Naive thymus-derived CD8-positive, alpha-beta T cell (primary cell): ENCODE measurements at places on chromosomes 2 and 18.

- H3K36me3 ChIP-seq, result no peaks in the 10 kb centered on the region
- no peak overlapping the region for H3K4me3 ChIP-seq
- H3K27ac ChIP-seq, result no peak overlapping the region
- DNase-seq, result no peak
Observed at GRCh38 chr2:236237468-236238190, 26.6 kb downstream of the ASB18 start.

DNA sequence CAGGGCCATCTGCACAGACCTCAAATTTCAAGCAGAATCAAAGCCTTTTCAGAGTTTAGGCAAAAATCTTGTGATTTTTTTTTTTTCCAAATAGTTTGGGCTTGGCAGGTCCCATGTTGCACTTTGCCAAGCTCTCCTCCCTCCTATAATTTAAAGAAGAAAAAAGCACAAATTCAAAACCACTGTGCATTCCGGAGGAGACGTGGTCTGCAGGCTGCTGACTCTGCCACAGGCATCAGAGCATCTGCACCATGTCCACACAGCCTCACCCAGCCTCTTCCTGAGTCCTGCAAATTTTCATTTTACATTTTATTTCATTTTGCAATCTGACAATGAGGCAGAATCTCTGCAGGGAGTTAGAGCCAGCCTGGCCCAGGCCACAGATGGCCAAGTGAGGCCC, 15.7 kb upstream of the GPC1 start:
- H3K4me3 ChIP-seq, result no peak overlapping the region
- no peaks in the 10 kb centered on the region for H3K27me3 ChIP-seq
- H3K4me1 ChIP-seq, result no peaks in the 10 kb centered on the region
- DNase-seq, result no peak

GRCh38 chr18:46628206-46628605, 28.8 kb downstream of the LOXHD1 start:
- DNase-seq, result no peak
- no peak overlapping the region for H3K27ac ChIP-seq
- no peaks in the 10 kb centered on the region for H3K36me3 ChIP-seq
- peaks cover 27% of the 10 kb centered on the region for H3K4me1 ChIP-seq

GRCh38 chr2:233090879-233091278, 30.7 kb downstream of the INPP5D start:
- H3K36me3 ChIP-seq, result peaks cover 66% of the 10 kb centered on the region
- H3K27ac ChIP-seq, result peak overlapping the region; percentile 54
- DNase-seq, result no peak
- H3K27me3 ChIP-seq, result no peaks in the 10 kb centered on the region
- H3K4me3 ChIP-seq, result no peak overlapping the region
- H3K4me1 ChIP-seq, result peaks cover 73% of the 10 kb centered on the region

DNA sequence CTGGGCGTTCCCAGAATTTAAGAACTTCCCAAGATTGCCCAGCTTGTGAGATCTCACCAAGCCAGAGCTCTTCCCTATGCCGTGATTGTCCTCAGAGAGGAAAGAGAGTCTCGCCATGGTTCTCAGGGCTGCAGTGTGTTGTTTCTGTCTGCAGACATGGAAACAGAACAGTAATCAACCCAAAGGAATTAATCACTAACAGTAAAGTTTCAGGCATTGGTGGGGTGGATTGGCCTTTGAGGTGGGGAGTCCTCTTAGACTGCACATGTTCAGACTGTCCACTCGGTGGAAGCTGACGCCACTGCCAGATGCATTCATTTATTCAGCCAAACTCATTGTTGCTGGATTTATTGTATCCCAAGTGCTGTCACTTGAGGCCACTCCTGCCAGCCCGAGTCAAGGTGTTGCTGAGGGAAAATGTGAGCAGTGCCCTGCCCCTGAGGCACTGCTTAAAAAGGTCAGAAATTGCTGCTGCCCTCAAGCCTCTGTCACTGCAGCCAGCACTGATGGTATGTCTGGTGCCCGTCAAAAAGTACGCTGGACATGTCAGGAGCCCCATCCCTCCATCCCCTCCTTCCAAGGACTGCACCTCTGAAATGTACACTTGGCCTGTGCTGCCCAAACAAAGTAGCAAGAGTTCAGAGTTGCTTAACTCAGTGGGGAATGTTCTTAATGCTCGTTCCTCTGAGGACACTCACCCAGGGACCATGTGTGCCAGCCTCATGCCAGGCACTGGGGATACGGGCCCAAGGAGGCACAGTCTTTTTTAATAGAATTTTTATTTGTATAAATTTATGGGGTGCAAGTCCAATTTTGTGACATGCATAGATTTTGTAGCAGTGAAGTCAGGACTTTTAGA, 201.0 kb downstream of the GLI2 start:
- H3K27me3 ChIP-seq, result no peaks in the 10 kb centered on the region
- no peak for DNase-seq
- no peaks in the 10 kb centered on the region for H3K4me1 ChIP-seq
- no peaks in the 10 kb centered on the region for H3K36me3 ChIP-seq
- no peak overlapping the region for H3K4me3 ChIP-seq
- H3K27ac ChIP-seq, result no peak overlapping the region

- DNase-seq, result no peak
- H3K4me3 ChIP-seq, result no peak overlapping the region
Observed at GRCh38 chr2:61949714-61950560, 44.5 kb downstream of the COMMD1 start.

DNA sequence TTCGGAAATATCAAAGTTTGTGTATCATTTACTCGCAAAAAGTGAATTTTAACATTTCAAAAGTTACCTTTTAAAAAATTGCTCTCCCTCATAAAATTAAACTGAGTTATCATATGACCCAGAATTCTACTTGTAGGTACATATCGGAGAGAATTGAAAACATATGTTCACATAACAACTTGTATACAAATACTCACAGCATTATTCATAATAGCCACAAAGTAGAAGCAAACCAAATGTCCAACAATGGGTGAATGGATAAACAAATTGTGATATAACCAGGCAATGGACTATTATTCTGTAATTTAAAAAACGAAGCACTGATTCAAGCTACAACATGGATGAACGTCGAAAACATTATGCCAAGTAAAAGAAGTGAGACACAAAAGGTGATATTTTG, 412.0 kb upstream of the TCF4 start:
- no peak for DNase-seq
- no peaks in the 10 kb centered on the region for H3K36me3 ChIP-seq
- H3K4me3 ChIP-seq, result no peak overlapping the region
- no peaks in the 10 kb centered on the region for H3K4me1 ChIP-seq
- H3K27ac ChIP-seq, result no peak overlapping the region
- H3K27me3 ChIP-seq, result no peaks in the 10 kb centered on the region

- no peak for DNase-seq
- peaks cover 13% of the 10 kb centered on the region for H3K36me3 ChIP-seq
- H3K4me3 ChIP-seq, result no peak overlapping the region
- H3K4me1 ChIP-seq, result peaks cover 7% of the 10 kb centered on the region
- no peak overlapping the region for H3K27ac ChIP-seq
Observed at GRCh38 chr2:246489-247144, 17.2 kb downstream of the SH3YL1 start.

- H3K36me3 ChIP-seq, result no peaks in the 10 kb centered on the region
- peak within 1 kb of the TSS; percentile 92 for H3K27ac ChIP-seq
- peak within 1 kb of the TSS; percentile 94 for H3K4me3 ChIP-seq
- no peaks in the 10 kb centered on the region for H3K27me3 ChIP-seq
- peak; percentile 41 for DNase-seq
Observed at GRCh38 chr2:37671009-37671815, at the start of gene CDC42EP3. Gene CDC42EP3 (minus strand): TSS chr2:37671642. CDS start chr2:37646587, 25,055 bp downstream.

- H3K36me3 ChIP-seq, result no peaks in the 10 kb centered on the region
- no peak overlapping the region for H3K27ac ChIP-seq
- H3K4me3 ChIP-seq, result no peak overlapping the region
Observed at GRCh38 chr2:215409331-215410127, 26.3 kb downstream of the FN1 start.

GRCh38 chr2:171568089-171568488, 45.8 kb downstream of the CYBRD1 start:
- no peaks in the 10 kb centered on the region for H3K36me3 ChIP-seq
- H3K4me3 ChIP-seq, result no peak overlapping the region
- H3K27me3 ChIP-seq, result peaks cover 4% of the 10 kb centered on the region
- no peaks in the 10 kb centered on the region for H3K4me1 ChIP-seq
- no peak for DNase-seq

- H3K4me1 ChIP-seq, result peaks cover 23% of the 10 kb centered on the region
- H3K27ac ChIP-seq, result no peak overlapping the region
- no peak for DNase-seq
- no peak overlapping the region for H3K4me3 ChIP-seq
- peaks cover 9% of the 10 kb centered on the region for H3K36me3 ChIP-seq
- H3K27me3 ChIP-seq, result no peaks in the 10 kb centered on the region
Observed at GRCh38 chr18:13387855-13388548, 169.4 kb downstream of the LDLRAD4 start.

GRCh38 chr2:146135245-146135644, 1615.3 kb upstream of the ZEB2 start:
- H3K27me3 ChIP-seq, result no peaks in the 10 kb centered on the region
- H3K4me3 ChIP-seq, result no peak overlapping the region
- H3K36me3 ChIP-seq, result no peaks in the 10 kb centered on the region
- no peak for DNase-seq
- H3K4me1 ChIP-seq, result no peaks in the 10 kb centered on the region

- DNase-seq, result no peak
- no peak overlapping the region for H3K27ac ChIP-seq
- peaks cover 5% of the 10 kb centered on the region for H3K4me1 ChIP-seq
- H3K27me3 ChIP-seq, result no peaks in the 10 kb centered on the region
- H3K36me3 ChIP-seq, result no peaks in the 10 kb centered on the region
Observed at GRCh38 chr18:12540751-12541150, 117.2 kb downstream of the SPIRE1 start.

DNA sequence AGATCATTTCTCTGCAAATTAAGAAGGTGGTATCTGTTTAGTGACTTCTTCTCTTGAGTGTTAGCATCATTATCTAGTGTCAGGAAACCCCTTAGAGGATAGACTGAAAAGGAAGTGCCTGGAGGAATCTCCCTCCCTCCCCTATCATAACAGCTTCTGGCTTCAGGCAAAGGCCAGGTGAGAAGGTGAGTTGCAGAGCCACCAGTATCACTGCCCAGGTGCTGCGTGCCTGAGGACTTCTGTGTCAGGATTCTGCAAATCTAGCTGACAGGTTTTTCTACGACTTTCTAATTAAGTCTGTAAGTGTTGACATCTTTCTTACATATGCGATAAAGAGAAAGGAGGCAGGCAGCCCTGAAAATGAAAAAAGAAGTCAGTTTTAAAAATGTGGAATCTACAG, 111.9 kb downstream of the CCDC85A start:
- H3K4me1 ChIP-seq, result no peaks in the 10 kb centered on the region
- H3K27me3 ChIP-seq, result no peaks in the 10 kb centered on the region
- no peak overlapping the region for H3K4me3 ChIP-seq

- no peak overlapping the region for H3K4me3 ChIP-seq
- no peaks in the 10 kb centered on the region for H3K36me3 ChIP-seq
- H3K27ac ChIP-seq, result no peak overlapping the region
Observed at GRCh38 chr2:97355887-97356286, 233.8 kb downstream of the ANKRD36B start.

DNA sequence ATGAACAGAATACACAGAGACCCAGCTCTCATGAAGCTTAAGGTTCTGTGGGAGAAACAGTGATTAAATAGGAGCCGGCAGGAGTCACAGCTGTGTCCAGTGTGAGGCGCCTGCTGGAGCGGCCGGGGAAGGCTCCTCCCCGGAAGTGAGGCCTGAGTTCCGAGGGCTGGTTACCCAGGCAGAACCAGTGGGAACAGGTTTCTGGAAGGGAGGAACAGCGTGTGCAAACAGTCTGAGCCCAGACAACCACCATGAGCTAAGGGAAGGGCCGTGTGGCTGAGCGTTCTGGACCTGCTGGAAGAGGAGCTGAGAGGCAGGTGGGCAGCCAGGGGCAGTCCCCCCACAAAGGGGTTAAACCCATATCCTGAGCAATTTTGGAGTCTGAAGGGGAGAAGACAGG, 26.0 kb upstream of the NPAS2 start:
- H3K4me1 ChIP-seq, result no peaks in the 10 kb centered on the region
- H3K4me3 ChIP-seq, result no peak overlapping the region
- no peaks in the 10 kb centered on the region for H3K36me3 ChIP-seq

DNA sequence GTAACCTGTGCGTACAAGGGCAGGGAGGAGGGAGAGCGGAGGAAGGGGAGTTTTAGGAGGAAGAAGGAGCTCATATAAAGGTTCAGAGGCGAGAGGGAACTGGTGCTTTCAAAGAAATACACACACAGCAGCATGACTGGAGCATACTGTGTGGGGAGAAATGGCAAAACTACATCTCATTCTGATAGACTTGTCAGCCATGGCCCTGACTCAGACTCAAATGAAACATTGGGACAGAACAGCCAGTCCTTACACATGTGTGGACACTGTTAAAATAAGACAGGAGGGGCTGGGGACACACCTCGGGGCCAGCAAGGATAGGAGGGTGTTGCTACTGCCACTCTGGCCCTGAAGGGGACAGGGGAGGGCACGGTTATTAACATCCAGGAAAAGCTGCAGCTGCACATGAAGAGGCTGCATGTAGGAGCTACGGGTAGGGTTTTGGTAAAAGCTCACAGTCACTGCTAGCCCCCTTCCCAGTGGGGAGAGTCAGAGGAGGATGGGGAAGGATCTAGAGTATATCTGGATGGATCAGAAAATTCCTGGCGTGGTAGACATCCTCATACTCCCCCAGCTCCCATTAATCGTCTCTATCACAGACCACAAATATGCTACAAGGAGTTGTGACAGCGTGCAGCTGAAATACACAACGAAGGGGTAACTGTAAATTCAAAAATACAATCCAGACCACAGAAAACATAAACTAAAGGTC, 110.5 kb downstream of the GATA6 start:
- peaks cover 11% of the 10 kb centered on the region for H3K27me3 ChIP-seq
- peaks cover 2% of the 10 kb centered on the region for H3K36me3 ChIP-seq
- H3K27ac ChIP-seq, result peak overlapping the region; percentile 34
- H3K4me3 ChIP-seq, result no peak overlapping the region
- H3K4me1 ChIP-seq, result peaks cover 17% of the 10 kb centered on the region
